ENCODE measurements at places on chromosomes 7 and 10.
A peak's percentile ranks its signal among the peaks of the same experiment; 100 is the strongest.

DNA sequence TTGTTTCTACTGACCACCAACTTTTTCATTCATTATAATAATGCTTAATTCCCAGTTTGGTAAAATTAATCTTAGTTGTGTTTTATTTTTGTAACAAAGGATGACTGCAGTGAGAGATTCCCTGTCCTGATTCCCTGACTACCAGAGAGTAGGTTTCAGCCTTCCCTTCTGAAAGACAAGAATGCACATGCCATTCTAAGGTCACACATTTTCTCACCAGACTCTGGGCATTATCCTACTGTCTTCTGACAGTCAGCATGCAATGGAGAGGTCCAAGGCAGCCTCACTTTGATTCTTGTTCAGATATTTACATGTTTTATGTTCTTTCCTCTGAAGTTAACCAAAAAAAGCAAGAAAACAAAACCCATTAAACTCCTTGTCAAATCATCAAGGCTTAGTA, 372.7 kb upstream of the CDC14C start:
- no peak for DNase-seq

DNA sequence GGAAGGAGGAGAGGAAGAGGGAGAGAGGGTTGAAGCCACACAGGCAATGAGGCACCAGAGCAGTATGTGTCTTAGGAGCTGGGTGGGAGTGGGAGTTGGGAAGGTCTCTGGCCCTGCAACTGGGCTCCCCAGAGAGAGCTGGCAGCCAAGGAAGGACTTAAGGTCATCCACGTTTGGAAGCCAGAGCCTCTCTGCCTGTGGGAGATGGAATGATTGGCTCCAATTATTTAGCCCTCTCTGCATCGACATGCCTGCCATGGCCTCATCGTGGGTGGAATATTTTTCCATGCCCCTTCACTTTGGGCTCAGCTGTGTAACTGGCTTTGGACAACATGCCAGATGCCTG, 478.5 kb downstream of the RPS24 start:
- peak; percentile 34 for DNase-seq

GRCh38 chr7:50418526-50419290, 31.4 kb downstream of the FIGNL1 start:
- DNase-seq = no peak

GRCh38 chr7:22393913-22394729, 37.2 kb upstream of the RAPGEF5 start:
- DNase-seq = no peak

DNA sequence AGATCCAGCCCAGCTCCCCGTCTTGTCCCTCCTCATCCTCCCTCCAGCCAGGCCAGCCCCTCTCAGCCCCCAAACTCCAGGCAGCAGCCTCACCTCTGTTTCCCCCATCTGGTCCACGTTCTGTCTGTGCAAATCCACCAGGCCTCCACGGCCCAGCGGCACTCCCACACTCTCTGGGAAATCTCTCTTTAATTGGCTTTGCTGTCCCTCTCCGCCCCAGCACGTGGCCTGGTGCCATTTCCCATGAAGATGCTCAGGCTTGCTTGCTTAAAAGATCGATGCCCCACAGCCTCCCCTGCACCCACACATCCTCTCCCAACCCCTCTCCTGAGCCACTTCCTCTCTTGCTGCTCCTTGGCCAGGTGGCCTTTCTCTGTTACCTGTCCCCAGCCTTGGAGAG, 39.3 kb downstream of the PRF1 start:
- DNase-seq = no peak

GRCh38 chr7:46713868-46714596, 793.0 kb upstream of the IGFBP3 start:
- no peak for DNase-seq

DNA sequence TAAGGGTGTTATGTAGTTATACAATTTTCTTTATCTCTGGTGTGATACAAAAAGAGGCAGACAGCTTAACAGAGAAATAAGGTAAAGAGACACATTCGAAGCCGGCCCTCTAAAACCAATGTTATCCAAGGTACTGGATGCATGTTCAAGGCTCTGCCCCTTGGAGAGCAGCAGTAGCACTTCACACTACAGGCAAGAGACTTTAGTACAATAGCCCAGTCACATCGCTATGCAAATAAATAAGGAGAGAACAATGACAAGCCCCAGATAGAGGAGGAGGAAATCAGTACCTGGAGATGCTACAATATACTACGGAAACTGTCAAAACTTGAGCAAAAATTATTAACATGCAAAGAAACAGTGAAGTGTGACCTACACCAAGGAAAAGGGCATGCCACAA, 111.1 kb downstream of the ITGB1 start:
- DNase-seq = no peak

DNA sequence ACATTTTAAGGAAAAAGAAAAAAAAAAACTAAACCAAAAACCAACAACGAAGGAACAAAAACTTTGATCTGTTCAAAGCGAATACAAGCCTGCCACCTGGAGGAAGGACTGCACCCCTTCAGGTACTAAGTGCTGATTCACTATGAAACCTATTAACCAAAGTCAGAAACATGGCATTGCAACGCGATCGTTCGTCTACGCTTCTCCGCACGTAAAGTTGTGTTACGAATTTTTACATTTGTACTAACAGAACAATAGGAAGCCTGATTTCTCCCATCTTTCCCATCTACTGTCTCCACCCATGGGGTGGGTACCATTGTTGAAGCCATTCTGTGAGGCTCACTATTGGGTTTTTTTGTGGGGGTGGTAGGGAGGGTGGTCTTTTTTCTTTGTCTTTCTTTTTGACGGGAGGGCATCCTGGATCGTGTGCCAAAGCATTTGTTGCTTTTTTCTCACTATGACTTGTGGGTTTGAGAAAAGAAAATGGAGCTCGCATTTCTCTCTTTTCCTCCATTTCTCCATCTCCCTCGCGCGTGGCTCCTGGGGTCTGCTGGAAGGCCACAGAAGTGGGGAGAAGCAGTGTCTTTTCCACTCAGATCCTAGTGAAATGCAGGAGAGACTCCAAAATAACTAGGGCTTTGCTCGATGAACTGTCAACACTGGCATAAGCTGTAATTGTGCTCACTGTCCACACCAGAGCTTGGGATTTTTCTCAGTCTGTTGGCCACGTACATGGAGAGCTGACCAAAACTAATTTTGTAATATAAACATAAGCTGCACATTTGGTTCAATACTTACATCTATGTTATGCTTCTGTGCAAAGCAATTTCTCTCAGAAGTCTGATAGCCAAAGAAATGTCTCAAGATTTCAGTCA, 100.9 kb upstream of the YAE1 start:
- DNase-seq = no peak

DNA sequence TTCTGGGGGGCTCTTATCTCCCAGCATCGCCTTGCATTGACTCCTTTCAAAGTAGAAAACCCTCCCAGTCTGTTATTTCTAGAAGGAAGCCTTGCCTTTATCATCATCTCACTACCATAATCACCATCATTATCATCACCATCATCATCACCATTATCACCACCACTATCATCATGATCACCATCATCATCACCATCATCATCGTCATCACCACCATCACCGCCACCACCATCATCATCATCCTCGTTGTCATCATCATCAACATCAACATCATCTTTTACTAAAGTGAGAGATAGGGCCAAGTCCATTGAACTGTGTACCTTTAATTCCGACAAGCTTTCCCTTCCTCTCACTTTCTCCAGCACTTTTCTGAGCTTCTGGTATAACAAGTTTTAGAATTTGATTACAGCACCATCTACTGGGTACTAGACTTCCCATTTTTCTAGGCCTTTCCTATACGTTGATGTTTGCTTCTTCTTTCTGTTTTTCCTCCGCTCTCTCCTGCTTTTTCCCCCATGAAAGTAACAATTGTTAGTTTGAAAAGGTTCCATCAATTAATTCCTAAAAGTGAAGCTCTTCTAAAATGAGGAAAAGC, 226.4 kb downstream of the BUB3 start:
- DNase-seq = no peak

GRCh38 chr7:50472427-50472826, 22.3 kb upstream of the FIGNL1 start:
- DNase-seq = no peak

DNA sequence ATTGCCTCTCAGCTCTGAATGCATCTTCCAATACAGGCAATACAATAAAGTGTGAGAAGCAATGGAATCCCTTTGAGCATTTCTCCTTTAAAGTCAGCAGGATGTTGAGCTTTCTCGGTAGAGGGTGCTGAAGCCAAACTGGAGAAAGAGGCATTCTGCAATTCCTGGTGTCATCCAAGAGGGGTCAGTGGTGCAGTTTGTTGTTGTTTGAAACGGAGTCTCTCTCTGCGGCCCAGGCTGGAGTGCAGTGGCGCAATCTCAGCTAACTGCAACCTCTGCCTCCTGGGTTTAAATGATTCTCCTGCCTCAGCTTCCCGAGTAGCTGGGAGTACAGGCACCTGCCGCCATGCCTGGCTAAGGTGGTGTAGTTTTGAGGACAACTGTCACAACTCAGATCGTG, 486.5 kb downstream of the CALN1 start:
- peak; percentile 54 for DNase-seq

DNA sequence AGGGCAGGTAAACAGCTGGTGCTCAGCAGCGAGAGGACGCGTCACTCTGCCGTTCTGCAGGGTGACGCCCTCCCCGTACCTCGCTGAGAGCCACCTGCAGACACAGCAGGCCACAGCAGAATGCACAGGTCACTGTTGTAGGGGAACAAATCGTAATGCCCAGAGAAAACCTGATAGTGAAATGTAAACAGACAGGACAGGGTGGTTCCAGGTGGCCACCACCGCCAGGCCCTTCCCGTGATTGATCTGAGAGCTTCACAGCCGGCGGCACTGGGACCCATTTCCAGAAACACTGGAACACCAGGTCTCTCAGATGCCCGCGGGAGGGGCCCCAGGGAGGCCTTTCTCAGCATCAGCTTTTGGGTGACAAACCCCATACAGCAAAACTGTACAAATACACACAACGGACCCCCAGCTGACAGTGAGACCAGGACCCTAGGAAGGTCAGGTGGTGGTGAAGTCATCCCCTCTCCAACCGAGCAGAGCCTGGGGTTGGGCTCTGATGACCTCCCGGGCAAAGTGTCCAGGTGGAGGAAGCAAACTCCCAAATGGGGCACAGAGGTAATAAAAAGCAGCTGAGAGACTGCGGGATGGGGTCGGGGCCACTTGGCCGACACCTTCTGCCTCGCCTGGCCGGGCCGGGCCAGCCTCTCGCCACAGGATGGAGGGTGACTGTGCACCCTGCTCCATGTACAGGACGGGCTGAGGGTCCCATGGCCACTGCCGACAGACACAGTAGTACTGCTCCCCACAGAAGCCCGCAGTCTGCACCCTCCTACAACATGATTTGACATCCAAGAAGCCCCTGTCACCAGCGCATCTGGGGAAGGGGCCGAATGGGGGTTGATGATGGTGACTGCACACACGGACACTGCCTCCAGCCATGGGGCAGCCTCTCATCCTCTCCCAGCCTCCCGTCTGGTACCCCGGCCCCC, 4.6 kb downstream of the BHLHA15 start:
- DNase-seq = no peak

DNA sequence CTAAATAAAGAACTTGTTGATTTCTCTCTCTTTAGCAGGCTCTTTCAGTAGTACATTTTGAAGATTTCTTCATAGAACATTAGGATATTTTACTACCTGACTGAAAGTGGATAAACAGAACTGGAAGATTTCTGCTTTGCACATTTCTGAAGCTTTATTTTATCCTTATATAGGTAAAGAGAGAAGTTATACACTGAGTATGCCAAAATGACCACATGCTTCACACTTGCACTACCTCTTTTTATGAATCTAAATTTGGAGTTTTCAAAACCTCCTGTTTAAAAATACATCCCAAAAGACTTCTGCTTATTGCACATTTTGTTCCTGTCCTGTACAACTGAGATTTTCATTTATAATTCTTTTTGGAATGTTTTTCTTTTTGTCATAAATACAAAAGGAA, 197.4 kb upstream of the PRPS1L1 start:
- no peak for DNase-seq

DNA sequence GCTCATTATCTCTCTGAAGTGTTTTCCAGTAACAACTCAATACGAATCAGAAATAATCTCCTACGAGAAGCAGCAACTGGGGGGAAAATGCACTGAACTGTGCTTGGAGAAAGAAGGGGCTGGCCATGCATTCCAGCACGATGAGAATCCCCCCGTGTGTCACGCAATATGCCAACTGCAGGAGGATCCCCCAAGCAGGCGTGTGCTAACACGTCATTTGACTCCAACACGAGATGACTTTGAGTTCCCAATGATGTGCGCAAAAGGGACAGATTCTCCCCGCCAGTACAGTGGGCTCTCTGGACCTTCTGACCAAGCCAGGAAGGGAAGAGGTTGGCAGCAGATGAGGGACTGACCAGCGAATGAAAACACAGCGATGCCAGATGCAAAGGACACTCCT, 105.5 kb downstream of the KCNMA1 start:
- no peak for DNase-seq

DNA sequence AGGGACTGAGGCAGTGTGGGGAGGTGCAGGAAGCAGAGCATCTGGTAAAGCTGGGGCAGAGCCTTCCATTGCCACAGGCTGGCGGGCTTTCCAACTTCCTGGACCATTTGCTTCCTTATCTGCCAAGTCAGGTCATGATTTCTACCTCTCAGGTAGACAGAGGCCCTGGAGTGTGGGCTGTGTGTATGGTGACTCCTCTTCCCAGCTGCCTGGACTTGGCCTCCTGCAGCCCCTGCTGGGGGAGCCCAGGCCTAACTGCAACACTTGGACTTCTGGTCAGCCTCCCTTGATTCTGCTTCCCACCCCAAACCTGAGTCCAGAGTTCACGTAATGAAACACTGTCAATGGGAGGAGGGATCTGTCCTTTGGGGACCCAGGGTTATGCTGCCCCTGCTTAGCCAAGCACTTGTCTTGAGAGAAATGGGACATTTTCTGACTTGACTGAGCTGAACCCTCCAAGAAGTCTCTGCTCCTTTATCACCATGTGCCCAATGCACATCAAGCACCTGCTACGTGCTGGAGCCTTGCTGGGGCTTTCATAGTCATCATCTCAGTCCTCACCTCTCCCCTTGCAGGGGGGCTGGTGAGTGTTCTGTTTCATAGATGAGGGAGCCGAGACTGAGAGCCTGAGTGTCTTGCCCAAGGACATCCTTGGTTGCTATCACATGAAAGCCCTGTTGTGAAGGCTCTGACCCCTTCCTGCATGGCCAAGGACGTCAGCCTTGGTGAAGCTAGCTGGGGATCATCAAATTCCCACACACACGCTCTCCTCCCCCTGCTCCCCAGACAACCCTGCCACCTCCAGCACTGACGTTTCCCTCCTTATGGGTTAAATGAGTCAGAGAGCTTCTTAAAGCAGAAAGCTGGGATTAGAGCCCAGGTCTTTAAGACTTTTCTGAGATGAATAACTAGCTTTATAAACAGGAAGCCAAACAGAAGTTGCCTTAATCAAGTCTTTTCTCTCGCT, 3.4 kb downstream of the CLEC2L start:
- DNase-seq = no peak

DNA sequence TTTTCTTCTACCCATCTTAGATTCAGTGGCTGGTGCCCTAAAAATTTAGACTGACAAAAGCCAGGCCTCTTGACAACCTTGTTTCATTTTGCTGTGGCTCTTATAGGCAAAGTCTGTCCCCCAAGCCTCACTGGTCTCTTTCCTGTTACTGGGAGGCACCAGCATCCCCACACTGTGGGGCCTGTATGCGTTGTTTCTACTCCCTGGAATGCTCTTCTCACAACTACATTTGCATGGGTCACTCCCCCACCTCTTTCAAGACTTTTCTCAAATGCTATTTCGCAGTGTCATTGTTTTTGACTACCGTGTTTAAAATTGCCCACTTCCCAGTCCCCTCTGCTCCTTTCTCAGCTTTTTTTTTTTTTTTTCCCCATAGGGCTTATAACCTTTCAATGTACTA, 108.7 kb upstream of the DGKB start:
- no peak for DNase-seq

- DNase-seq = no peak
Observed at GRCh38 chr7:15389073-15389472, 172.7 kb downstream of the AGMO start.

- no peak for DNase-seq
Observed at GRCh38 chr7:46007194-46007593, 86.1 kb upstream of the IGFBP3 start.

Data from osteocyte (in vitro differentiated cells).